ENCODE measurements at places on chromosomes 4 and X. TPM values are rescaled to one million over a fixed set of nuclear protein-coding genes. Genes with fewer than 3 reads are reported as not detected.

FAM114A1 gene
- 80.6 TPM for total RNA-seq

TMPRSS11A gene
- not detected for total RNA-seq

DMP1 gene
- total RNA-seq, result not detected

FGD1 gene
- 5.4 TPM for total RNA-seq

SYN1 gene
- 0.55 TPM for total RNA-seq

ARHGAP36 gene
- 0.89 TPM for total RNA-seq

CXorf49 gene
- total RNA-seq, result not detected

CHRDL1 gene
- 8.1 TPM for total RNA-seq

FGFBP1 gene
- total RNA-seq, result not detected

F9 gene
- total RNA-seq, result 0.55 TPM

DDIT4L gene
- total RNA-seq, result 0.35 TPM

GK gene
- total RNA-seq, result 29.1 TPM

CSAG2 gene
- total RNA-seq, result not detected

ANAPC10 gene
- total RNA-seq, result 13.6 TPM

HPGD gene
- total RNA-seq, result 37.2 TPM
